ENCODE measurements at places on chromosomes 12 and 14.

- no peak for DNase-seq
Observed at GRCh38 chr14:23326491-23327332, 5.5 kb downstream of the PABPN1 start.

- DNase-seq, result peak; percentile 87
Observed at GRCh38 chr14:76720382-76720813, 40.9 kb upstream of the VASH1 start.

GRCh38 chr14:105475269-105476096 lies 862 bp downstream of the CRIP2 start:
- peak; percentile 79 for DNase-seq

- DNase-seq, result no peak
Observed at GRCh38 chr12:23008623-23009022, 383.7 kb downstream of the ETNK1 start.

- no peak for DNase-seq
Observed at GRCh38 chr14:51173863-51174262, 66.2 kb upstream of the TMX1 start.

DNA sequence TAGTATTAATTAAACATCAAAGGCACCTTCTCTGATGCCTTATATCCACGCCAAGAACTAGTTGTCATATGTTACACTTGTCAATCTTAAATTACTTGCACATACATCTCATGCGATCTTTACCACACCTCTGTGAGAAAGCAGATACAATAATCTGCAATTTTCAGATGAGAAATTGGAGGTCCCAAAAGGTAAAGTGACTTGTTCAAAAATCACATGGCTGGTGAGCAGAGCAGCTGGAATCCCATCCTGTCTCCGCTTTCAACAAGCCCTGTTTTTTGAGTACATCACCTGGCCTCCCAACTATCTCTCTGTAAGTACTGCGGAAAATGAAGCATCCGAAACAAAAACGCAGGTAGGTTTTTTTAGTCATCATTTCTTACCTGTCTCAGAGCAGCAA lies 203.4 kb upstream of the FOXN3 start:
- no peak for DNase-seq

- no peak for DNase-seq
Observed at GRCh38 chr14:105193916-105194782, 13.0 kb upstream of the NUDT14 start.

GRCh38 chr14:90510159-90510558 lies 113.3 kb downstream of the CALM1 start:
- no peak for DNase-seq

- DNase-seq, result no peak
Observed at GRCh38 chr12:25054783-25055144, 105.9 kb upstream of the BCAT1 start.

DNA sequence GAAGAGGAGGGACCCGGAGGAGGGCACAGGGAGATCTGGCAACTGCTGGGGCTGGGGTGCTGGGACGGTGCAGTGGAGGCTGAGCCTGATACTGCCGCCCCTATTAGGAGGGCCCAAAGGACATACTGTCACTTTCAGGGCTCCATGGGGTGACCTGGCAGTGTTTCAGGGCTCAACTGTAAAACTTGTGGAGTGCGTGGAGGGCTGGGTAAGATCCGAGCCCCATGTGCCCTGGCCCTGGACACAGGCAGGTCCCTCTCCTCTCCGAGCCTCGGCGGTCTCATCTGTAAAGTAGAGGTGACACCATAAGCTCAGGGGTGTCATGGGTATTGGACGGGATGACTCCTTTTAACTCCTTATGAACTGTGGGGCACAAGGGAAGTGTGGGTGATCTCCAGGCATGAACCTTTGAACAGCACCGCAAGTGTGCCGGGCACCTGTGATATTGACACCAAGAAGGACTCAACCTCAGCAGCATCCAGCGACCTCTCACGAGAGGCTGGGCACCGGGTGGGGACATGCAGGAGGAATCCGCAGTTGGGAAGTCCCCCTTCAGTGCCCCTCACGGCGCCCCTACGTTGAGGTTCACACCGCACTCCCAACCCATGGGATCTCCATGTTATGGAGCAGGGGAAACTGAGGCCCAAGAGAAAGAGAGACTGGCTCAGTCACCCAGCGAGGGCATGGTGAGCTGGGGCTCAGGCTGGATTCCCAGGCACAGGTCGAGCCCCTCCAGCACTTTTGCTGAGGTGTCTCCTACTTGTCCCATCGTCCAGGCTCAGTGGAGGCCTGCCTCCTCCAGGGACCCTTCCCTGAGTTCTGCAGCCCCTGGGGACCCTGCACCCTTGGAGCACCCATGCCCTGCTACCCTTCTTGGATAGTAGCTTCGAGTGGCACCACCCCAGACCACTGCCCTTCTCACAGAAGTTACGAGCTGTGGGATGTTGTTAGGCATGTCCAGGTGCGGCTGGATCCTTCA lies 50.4 kb upstream of the EML1 start:
- no peak for DNase-seq

DNA sequence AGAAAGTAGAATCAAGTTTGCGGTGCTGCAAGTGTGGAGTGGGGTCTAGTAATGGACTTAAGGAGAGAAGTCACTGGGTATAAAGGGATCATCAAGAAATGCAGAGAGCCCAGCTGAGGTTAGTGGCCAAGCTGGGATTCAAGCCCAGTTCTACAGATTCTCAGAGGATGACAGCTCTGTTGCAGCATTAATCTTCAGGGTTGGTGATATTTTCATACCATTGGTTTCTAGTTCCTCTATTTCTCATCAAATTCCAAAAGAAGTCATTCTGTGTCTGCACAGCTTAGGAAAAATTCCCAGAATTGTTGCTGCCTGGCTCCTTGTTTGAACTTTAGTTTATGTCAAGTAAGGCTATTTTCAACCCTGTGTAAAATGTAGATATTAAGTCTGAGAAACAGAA lies 169.5 kb upstream of the NTF3 start:
- no peak for DNase-seq

GRCh38 chr12:48775299-48775698 lies 13.6 kb downstream of the ADCY6 start:
- DNase-seq, result no peak

- no peak for DNase-seq
Observed at GRCh38 chr14:64766430-64767151, 62.4 kb downstream of the PLEKHG3 start.

DNA sequence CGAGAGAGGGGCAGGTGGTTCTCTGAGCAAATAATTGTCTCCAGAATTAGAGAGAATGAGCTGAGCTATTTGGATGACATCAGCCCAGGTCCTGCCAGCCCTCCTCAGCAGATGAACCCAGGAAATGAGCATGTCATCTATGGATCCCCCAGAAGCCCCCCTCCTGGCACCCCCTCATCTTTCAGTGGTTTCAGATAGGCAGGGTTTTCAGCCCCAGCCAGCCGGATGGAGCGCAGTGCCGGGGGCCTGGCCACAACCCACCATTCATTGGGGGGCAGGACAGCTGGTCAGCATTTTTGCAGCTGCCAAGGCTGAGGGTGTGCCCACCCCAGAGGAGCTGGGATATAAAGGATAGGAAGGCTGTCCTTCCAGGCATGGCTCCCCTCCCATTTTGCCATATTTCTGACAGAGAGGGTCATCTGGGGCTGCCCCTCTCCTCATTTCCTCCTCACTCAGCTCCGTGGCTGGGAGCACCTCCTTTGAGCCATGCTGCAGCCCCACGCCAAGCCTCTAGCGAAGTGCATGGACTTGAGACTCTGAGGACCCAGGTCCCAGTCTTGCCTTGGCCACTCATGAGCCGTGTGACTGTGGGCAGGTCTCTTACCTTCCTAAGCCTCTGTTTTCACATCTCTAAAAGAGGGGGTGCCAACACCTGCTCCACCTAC lies 6.0 kb upstream of the KRT71 start:
- DNase-seq, result no peak

- DNase-seq, result no peak
Observed at GRCh38 chr12:129614221-129614885, 289.5 kb downstream of the TMEM132D start.

DNA sequence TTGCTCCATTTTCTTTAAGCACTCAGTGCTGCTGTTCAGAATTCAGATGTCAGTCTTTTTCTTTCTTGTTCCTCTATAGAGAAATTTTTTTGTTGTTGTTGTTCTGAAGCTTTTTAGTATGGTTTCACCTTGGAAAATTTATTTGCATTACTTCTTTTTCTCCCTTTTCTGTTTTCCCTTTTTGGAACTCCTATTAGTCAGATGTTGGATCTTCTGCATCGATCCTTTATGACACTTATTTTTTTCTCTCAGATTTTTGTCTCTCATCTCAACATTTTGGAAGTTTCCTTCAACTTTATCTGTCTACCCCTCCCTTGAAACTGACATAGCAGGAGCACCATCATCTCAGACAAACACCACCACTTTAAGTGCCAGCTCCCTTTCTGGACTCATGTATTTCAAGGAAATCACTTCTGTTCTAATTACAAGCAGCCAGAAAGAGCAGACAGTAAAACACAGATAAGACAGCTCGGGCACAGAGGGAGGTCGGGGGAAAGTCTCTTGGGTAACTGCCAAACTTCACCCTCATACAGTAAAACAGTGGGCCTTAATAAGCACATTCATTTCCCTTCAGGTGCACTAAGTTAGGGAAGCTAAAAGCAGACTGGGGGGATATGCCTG lies 222.7 kb upstream of the PLXNC1 start:
- no peak for DNase-seq

DNA sequence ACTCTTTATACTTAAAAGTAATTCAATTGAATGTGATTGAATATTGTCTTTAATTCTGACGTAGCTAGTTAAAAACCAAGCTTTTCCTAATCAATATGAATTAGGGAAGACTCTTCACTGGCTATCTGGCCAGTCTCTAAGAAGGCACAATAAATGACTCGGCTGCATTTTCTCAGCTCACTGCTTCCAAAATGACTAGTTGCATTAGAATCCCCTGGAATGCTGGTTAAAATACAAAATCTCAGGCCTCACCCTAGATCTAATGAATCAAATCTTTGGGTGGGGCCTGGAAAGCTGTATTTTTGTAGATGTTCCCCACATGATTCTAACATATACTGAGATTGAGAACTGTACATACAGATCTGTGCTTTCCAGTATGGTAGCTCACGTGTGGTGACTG lies 242.1 kb downstream of the CHST11 start:
- no peak for DNase-seq

DNA sequence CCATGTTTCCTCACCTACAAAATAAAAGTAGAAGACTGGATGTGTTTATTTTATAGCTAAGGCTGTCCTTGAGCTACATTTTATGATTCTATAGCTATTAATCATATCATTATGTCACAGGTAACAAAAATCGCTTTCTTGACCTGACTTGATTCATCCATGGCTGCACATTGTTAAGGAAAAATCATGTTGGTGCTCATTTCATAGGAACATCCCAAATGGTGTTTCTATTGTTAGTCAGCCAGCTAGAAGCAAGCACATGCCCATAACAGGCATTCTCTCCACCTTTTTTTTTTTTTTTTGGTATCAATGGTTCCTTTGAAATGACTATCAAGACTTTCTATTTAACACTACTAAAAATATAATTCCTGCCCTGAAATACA lies 45.3 kb upstream of the PTHLH start:
- DNase-seq, result no peak

DNA sequence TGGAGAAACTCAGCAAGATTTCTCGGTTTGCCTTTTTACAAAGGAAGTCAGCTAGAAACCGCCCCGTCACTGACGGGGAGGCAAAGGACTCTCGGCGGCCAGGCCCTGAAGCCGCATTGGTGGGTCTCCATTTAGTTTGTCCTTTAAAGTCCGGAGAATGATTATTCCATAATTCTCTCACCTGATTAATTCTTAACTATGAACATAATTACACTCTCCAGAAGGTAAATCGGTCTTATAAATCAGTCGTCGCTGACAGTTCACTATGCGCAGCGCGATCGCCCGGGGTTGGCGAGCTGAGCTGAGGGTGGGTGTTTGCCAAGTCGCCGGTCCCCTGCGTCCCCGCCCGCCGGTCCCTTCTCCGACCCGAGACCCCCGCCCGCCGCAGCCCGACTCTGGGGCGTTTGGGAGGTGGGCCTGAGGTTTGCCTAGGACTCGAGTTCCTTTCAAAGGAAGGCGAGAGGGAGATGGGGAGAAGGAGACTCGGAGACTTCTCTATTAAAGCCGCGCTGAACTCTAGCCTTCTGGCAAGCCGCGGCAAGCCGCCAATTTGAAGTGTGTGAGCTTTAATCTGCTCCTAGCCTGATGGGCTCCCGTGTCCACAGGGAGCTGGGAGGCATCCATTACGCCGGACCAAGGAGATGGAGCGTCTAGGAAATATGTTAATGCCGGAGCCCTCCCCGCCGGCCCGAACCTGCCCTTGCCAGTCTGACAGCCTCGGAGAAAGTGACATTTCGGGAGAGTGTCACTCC lies 392.9 kb downstream of the NOVA1 start:
- DNase-seq, result peak; percentile 41

GRCh38 chr14:96630281-96630680 lies 128.1 kb downstream of the PAPOLA start:
- no peak for DNase-seq

DNA sequence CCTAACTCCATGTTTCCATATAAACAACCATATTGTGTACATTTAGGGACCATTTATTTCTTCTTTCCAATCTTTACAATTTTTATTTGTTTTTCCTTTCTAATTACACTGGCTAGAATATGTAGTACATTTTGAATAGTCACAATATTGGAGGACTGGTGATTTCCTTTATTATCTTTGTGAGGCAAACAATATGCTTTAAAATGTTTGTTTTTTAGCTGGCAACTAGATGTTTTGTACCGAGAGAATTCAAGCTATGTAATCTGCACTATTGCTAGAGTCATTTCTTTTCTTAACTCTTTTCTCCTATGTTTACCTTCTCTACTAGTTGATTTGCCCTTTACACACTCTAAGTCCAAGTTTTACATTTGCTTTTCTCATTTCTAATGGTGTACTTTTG lies 13.3 kb upstream of the NTN4 start:
- DNase-seq, result no peak

DNA sequence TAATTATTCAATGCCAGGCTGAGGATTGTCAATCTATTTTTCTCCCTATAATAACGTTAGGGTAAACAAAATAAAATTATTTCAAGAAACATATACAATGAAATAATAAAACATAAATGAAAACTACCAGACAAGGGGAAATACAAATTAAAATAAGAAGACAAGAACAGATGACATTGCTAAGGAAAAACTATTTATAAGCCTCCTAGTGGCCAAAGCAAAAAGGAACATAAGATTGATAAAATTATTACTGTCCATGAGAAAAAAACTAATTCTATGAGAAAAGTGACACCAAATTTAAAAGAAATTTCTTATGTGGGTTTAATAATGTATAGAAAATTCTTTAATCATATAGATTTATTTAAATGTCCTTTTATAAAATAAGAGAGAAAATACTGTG lies 294.7 kb downstream of the TTC6 start:
- DNase-seq, result no peak
